Activated CD8-positive, alpha-beta memory T cell treated with anti-CD3 and anti-CD28 coated beads for 48 hours (primary cell): ENCODE measurements at places on chromosomes 4 and X.

GRCh38 chr4:54333657-54334056 is 104.6 kb downstream of the PDGFRA start:
- no peak for DNase-seq

- no peak for DNase-seq
These were observed 90.7 kb downstream of the NDST3 start for GRCh38 chr4:118124997-118125396.

DNA sequence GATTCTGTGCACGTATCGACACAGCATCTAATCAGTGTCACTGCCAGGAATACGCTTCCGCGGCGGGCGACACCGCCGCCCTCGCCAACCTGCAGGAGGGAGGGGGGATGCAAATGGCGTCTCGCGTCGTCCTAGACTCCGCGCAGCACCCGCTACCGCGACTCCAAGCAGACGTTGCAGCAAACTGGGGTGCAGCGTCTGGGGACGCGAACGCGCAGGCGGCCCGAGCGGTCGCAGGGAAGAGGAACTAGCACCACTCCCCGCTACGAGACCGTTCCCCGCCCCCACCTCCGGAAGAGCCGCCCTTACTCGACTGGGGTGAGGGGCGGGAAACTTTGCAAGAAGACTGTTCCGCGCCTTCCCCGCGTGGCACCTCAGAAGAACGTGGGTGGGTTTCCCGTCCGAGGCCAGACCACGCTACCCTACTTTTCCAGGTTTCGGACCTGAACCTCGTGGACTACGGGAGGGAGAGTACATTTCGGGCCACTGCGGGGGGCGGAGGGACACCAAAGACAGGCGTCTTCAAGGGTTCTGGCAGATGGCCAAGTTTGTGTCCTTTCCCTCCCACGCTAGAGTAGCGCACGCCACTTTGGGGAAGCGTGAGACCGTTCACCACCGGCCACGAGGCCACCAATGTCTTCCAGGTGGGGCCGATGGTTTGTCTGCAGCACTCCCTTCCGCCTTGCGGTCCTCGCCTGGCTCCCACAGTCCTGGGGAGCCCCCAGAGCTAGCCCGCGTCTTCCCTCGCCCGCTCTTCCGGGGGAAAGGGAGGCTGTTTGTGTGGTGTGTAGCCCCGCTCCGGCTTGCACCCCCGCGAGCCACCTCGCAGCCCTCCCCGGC is 78.0 kb upstream of the BCOR start:
- no peak for DNase-seq

DNA sequence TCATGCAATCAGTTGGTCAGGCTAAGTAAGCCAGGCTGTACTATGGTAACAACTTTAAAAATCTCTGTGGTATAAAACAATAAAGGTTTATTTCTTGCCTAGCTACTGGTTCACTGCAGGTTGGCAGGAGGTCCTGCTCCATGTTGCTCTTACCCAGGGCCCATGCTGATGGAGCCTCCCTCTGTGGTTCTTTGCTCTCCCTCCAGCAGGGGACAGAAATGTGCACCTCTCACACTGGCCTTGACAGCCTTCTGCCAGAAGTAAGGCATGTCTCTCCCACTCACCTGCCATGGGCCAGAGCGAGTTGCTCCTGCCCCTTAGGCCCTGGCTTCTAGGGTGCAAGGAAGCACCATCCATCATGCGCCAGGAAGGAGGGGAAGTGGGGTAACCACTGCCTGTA is 31.1 kb downstream of the CLDN22 start:
- DNase-seq: no peak

DNA sequence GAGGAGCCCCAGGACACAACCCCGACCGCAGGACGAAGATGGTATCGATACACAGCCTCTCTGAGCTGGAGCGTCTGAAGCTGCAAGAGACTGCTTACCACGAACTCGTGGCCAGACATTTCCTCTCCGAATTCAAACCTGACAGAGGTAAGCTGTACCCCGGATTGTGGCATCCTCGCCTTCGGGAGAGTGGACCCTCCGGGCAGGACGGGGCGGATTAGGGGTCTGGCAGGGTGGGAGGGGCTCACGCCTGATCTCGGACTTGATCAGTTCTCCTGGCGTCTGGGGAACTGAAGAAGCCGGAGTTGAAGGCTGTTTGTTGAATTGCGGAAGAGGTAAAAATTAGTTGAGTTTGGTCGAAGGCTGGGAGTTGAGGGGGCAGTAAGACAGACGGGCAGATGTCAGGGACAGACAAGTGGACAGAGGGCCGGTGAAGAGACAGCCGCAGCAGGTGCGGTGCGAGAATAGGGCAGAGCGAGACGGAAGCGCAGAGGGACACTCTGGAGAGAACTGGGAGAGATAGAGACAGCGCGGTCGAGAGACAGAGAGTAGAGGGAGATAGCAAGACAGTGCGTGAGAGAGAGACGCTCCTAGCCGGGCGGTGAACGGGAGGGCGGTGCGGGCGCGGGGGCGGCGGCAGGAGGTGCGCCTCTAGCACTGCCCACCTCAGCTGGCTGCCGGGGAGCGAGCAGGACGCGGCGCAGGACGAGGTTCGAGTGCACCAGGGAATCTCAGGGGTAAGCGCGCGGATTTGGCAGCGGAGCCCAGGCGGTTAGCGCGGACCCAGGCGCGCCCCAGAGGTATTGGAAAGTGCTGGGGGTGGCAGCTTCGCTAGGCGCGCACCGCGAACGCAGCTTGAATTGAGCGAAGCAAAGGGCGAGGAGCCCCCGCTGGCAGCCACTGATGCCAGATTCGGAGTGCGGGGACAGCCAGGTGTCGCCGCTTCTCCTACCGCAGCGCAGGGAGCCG is 23.9 kb downstream of the ARHGAP36 start:
- no peak for DNase-seq

- DNase-seq: no peak
These were observed 159.3 kb downstream of the EPHA5 start for GRCh38 chr4:65510976-65511375.

DNA sequence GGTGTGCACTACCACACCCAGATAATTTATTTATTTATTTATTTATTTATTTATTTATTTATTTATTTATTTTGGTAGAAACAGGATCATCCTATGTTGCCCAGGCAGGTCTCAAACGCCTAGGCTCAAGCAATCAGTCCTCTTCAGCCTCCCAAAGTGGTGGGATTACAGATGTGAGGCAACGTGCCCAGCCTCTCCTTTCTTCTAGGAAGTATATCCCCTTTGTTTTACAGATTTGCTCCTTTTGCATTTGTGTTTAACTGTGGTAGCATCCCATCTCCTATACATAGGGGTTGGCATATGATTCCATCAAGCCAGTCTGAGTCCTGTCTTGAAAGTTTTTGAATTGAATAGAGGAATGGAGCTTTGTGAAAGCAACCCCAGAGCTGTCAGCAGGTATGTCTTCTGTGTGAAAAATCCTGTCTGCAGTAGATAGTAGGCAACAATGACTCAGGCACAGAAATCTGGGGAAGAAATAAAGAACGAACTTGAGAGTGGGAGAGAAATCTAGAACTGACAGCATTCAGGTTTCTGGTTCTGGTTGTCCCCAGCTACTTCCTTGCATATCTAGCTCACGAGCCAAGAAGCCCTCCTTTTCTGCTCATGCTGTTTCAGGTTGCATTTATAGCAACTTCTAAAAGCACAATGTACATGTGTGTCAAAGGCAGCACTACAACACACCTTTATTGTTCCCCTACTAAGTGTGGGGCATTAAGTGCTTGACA is 113.7 kb upstream of the LSM6 start:
- no peak for DNase-seq

DNA sequence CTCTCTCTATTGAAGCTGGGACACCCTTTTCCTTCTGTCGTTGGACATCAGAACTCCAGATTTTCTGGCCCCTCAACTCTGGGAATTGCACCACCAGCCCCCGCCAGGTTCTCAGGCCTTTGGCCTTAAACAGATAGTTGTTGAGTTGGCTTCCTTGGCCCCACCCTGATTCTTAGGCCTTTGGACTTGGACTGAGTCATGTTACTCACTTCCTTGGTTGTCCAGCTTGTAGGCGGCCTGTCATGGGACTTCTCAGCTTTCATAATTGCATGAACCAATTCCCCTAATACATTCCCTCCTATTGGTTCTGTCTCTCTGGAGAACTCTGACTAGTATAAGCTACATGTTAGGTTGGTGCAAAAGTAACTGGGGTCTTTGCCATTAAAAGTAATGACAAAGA is 195.7 kb downstream of the GPAT3 start:
- no peak for DNase-seq

GRCh38 chr4:41022116-41022515 is 192.2 kb downstream of the APBB2 start:
- DNase-seq: no peak

- DNase-seq: no peak
These were observed 150.6 kb downstream of the POU3F4 start for GRCh38 chrX:83658731-83659130.

DNA sequence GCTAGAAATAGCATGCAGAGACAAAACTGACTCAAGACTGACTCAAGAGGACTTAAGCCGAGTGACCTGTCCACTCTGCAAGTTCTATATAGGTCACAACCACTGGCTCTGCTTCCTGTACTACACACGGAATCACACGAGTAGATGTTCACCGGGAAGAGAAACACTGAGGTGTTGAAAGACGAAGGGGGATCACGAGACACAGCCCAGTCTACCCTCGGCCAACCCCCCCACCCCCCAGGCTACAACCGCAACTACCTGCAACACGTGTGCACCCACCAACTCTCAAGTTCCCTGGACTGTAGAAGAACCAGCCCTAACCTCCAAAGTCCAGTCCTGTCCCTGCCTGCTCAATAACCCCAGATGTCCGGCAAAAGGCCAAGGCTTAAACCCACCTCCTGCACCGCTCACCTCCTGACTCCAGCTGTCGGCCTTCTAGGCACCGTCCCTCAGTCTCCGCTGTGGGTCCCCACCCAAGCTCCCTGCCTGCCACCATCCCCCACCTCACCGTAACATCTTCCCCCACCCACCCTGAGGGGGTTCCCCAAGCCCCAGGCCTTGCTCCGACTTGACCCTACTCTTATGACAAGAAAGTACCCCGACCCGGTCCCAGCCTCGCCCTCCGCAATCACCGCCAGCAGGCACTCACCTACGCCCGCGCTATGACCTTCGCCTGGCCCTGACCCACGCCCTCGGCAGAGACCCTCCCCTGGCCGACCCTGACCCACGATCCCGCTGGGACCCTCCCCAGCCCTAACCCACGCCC is 739 bp downstream of the GAK start:
- no peak for DNase-seq

DNA sequence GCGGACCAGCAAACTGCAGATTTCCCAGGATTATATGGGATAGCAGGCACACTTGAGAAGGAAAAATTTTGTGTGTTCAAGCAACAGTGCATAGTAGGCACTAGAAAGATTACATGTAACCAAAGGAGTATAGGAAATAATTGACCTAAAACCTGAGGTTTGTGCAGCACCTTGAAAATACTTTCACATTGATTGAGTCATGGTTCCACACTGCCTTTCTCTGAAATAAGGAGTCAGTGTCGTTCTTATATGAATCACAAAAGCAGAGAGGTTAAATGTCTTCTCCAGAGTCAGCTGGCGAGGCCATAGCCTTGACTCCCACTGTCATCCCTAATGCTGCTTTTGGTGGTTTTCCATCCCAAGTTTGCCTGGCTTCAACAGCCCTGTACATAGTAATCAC is 138.9 kb downstream of the SOWAHB start:
- no peak for DNase-seq

DNA sequence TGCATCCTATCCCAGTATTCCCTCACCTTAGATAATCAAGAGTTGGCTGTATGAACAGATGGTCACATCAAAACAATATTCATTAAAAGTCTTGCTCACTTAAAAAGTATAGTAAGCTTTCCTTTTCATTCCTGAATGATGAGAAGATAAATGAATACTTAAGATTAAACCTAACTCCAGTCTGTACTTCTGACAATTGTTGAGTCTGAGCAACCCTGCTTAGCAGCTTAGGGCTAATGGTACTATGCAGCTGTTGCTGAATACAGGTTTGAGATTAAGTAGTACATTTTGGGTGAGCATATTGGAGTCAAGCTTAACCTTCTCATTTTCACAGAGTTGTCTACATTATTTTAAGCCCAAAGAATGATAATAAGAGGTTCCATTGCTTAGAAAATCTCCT is 121.7 kb upstream of the ETNPPL start:
- DNase-seq: no peak

GRCh38 chrX:15241301-15241700 is 28.6 kb downstream of the ASB9 start:
- DNase-seq: no peak

- no peak for DNase-seq
These were observed 132.6 kb downstream of the INPP4B start for GRCh38 chr4:142713282-142714030.

- no peak for DNase-seq
These were observed 36.3 kb upstream of the SPINK2 start for GRCh38 chr4:56857601-56858309.

DNA sequence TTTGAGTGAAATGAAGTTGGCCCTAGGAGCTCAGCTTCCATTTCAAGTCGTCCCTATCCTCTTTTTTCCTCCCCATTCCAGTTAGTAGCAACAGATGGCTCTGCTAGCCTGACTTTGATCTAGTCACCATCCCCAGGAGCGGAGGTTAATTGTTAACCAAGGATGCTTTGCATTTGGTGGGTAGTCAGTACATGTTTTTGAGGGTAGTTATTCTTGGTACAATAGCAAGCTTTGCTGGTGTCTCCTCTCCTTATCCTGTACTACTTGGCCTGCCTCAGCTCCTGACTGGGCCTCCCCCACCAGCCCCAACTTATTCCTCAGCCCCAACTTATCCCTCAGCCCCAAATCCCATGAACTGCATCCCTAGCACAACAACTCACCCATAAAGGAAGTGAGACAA is 14.8 kb upstream of the RTL5 start:
- no peak for DNase-seq

GRCh38 chr4:69060651-69061308 is 35.5 kb upstream of the UGT2B7 start:
- no peak for DNase-seq

- no peak for DNase-seq
These were observed 91.3 kb downstream of the LCORL start for GRCh38 chr4:17930256-17930655.

- peak; percentile 59 for DNase-seq
These were observed 171.3 kb downstream of the PTTG2 start for GRCh38 chr4:38131371-38132091.

DNA sequence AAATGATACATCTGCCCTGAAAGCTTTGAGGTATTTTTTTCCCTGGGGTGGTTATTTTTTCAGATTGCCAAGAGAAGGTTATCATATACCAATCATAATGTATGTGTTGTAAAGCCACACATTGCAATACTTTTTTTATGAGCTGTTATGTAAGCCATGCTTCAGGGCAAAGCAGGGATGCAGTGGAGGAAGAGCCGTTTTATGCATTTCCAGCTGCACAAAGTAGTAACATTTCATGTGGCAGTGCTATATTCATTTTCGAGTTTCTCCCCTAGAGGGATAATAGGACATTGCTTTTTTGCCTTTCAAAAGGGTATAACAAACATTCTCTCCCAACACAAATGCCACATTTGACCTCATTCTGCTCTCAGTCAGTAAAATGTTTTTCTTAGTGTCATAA is 68.5 kb downstream of the GALNT7 start:
- no peak for DNase-seq

DNA sequence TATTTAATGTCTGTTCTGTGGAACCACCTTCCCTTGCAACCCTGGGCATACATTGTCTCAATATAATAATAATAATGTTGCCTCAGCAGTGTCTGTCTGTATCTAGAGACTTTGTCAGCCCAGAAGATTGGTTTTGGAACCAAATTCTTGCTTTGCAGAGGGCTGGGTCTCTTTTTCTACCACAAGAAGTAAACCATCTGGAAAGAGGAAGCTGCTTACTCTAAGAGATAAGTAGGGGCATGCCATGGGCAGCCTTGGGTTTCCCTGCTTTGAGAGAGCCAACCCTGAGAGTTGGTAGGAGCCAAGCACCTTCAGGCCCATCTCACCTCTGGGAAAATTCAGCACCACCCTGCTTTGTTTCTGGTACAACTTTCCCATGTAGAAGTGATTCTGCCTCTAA is 27.0 kb downstream of the TMEM31 start:
- DNase-seq: no peak

GRCh38 chr4:151437505-151437904 is 28.5 kb downstream of the FHIP1A start:
- DNase-seq: no peak
